ENCODE measurements at places on chromosomes 16 and 17.

GRCh38 chr16:14658063-14658462 lies 25.3 kb downstream of the BFAR start:
- DNase-seq: no peak
- H3K36me3 ChIP-seq: peaks cover 93% of the 10 kb centered on the region
- no peak overlapping the region for H3K27ac ChIP-seq
- no peaks in the 10 kb centered on the region for H3K27me3 ChIP-seq
- no peak overlapping the region for H3K4me3 ChIP-seq

DNA sequence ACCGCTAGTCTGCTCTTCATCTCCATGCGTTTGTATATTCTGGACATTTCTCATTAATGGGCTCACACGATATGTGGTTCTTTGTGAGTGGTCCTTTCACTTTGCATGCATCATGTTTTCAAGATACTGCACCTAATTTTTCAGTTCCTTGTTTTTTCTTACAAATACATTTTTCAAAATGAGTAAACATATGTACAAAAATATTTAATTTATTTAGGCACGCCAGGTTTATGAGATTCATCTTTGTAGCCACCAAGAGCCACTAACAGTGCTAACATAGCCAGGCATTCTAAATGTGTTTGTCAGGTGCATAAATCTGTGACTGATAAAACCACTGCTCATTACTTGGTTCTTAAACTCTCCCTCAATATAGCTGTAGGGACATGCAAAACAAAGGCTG lies 375.3 kb downstream of the WWOX start:
- no peak overlapping the region for H3K27ac ChIP-seq
- DNase-seq: no peak
- no peaks in the 10 kb centered on the region for H3K36me3 ChIP-seq
- H3K4me3 ChIP-seq: no peak overlapping the region
- no peaks in the 10 kb centered on the region for H3K27me3 ChIP-seq

DNA sequence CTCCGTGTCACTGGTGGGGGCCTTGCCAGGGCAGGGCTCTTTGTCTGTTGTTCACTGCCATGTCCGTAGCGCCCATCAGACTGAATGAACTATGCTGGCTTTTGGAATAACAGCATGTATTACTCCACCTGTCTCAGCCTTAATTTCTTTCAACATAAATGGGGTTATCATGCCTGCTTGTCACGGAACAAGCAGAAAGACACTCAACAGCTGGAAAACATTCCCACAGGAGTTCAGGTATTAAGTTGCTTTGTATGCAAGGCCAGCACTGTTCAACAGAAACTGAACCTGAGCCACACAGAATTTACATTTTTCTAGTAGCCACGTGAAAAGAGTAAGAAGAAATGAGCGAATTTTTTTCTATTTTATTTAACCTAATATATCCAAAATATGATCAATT lies 13.1 kb downstream of the PPL start:
- no peak overlapping the region for H3K4me3 ChIP-seq
- no peak for DNase-seq
- no peak overlapping the region for H3K27ac ChIP-seq
- H3K36me3 ChIP-seq: no peaks in the 10 kb centered on the region

DNA sequence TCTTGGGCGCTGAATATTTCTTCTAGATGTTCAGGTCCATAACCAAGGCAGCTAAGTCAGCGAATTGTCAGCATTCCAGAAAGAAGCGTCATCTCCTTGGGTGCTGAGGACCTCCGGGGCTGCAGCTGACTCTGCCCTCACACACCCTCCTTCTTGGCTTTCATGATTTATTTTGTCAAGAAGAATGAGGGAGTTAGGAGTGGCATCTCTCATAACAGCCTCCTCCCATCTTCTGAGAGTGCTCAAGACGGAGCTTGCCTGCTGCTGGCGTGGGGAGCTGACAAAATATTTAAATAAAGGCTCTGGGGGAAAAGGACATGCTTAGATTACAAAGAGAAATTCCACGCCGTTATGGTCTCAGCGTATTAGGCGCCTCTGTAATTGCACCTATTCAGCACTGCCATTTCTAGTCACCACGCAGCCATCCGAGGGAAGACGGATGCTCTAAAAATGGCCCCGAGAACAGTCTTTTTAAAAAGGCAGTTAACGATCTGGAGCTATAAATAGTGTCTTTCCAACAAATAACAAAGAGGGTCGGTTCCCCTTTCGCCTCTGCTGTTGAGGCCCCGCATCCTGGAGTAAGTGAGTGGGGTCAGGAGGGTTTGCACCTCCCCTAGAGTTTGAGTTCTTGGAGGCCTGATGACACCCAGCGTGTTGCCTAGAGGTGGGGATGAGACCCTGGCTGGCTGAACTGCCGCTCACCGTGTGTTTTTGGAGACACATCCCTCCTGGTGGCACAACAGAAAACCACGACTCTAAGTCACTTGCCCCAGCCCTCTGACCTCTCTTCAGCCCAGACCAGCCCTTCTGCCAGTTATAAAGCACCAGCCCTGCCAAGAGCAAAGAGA lies 187.0 kb downstream of the CCDC182 start:
- no peak overlapping the region for H3K4me3 ChIP-seq
- H3K4me1 ChIP-seq: peaks cover 27% of the 10 kb centered on the region
- H3K36me3 ChIP-seq: no peaks in the 10 kb centered on the region
- H3K27ac ChIP-seq: no peak overlapping the region

DNA sequence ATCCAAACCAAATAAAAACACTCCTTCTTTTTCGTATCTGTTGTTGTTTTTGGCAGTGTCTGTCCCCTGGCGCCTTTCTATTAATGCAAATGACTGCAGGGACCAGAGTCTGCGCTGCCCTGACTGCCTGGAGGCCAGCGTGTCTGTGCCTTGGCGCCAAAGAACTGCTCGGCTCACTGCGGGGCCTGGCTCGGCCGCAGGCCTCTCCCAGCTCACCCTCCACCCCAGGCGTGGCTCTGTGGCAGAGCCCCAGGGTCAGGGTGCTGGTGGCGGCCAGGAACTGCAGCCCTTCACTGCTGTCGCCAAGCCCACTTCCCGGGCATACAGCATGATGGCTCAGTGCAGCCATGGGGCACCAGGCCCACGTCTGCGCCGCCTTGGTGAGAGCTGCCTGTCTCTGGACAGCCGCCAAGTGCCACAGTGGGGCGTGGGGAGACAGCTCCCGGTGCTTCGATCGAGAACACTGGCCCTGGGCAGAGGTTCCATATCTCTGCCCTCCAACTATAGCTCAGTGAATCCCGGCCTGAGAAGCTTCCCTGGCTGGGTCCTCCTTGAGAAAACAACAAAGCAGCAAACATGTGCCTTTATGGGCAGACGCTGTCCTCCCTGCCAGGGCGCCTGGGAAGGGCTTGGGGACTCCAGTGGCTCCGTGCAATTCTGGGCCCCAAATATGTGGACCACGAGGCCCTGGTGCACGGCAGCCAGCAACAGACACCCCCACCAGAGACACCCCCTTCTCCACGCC lies 11.1 kb downstream of the CANT1 start:
- H3K27me3 ChIP-seq: no peaks in the 10 kb centered on the region
- no peak for DNase-seq
- no peak overlapping the region for H3K4me3 ChIP-seq
- H3K36me3 ChIP-seq: peaks cover 59% of the 10 kb centered on the region
- H3K27ac ChIP-seq: no peak overlapping the region
- peaks cover 21% of the 10 kb centered on the region for H3K4me1 ChIP-seq

DNA sequence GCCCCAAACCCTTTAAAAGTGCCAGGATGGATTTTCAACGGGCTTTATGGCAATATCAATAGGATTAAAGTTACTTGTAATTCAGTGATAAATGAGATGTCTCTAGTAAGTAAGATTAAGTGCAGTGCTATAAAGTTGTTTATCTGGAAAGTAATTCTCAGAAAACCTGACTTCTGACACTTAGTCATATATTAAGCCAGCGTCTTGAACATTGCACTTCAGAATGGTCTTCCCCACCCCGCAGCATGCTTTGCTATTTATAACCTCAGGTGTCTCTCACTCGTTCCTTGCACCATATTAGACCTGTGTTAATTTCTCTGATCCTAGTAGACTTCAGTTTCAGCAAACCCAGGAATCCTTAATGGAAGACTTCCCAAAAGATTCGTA lies 2.1 kb upstream of the MAF start:
- DNase-seq: no peak
- no peaks in the 10 kb centered on the region for H3K36me3 ChIP-seq
- peaks cover 22% of the 10 kb centered on the region for H3K27me3 ChIP-seq
- no peak overlapping the region for H3K27ac ChIP-seq
- H3K4me1 ChIP-seq: no peaks in the 10 kb centered on the region

DNA sequence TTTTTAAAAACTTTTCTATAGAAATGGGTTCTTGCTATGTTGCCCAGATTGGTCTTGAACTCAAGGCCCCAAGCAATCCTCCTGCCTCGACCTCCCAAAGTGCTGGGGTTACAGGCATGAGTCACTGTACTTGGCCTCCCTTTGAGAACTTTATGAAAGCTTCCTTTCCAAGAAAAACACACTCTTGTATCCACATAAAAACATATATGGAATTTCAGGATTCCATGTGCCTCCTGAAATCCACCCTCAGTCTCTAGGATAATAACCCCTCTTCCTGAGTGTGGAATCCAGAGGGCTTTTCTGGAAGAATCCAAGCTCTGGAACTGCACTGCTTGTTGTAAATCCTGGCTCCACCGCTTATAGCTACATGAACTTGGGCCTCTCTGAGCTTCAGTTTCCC lies 53.2 kb upstream of the MRTFB start:
- no peaks in the 10 kb centered on the region for H3K36me3 ChIP-seq
- no peaks in the 10 kb centered on the region for H3K27me3 ChIP-seq
- no peak overlapping the region for H3K4me3 ChIP-seq
- peaks cover 36% of the 10 kb centered on the region for H3K4me1 ChIP-seq

GRCh38 chr16:75742424-75743047 lies 16.2 kb upstream of the CPHXL start:
- no peak overlapping the region for H3K4me3 ChIP-seq
- H3K36me3 ChIP-seq: no peaks in the 10 kb centered on the region
- no peaks in the 10 kb centered on the region for H3K4me1 ChIP-seq
- DNase-seq: no peak
- H3K27me3 ChIP-seq: no peaks in the 10 kb centered on the region
- H3K27ac ChIP-seq: no peak overlapping the region

GRCh38 chr16:4136229-4136813 lies 20.1 kb upstream of the ADCY9 start:
- no peak overlapping the region for H3K27ac ChIP-seq
- no peaks in the 10 kb centered on the region for H3K36me3 ChIP-seq
- no peaks in the 10 kb centered on the region for H3K4me1 ChIP-seq
- H3K4me3 ChIP-seq: no peak overlapping the region

GRCh38 chr16:873889-874288 lies 73.4 kb upstream of the GNG13 start:
- no peak for DNase-seq
- no peaks in the 10 kb centered on the region for H3K4me1 ChIP-seq
- no peak overlapping the region for H3K4me3 ChIP-seq
- H3K27ac ChIP-seq: no peak overlapping the region
- H3K27me3 ChIP-seq: no peaks in the 10 kb centered on the region
- peaks cover 94% of the 10 kb centered on the region for H3K36me3 ChIP-seq

- H3K4me3 ChIP-seq: no peak overlapping the region
- no peaks in the 10 kb centered on the region for H3K27me3 ChIP-seq
- peaks cover 50% of the 10 kb centered on the region for H3K4me1 ChIP-seq
- no peak for DNase-seq
- peak overlapping the region; percentile 60 for H3K27ac ChIP-seq
These were observed 205.5 kb downstream of the NTN1 start for GRCh38 chr17:9226794-9227135.

- no peak within 1 kb of the TSS for H3K27ac ChIP-seq
- H3K36me3 ChIP-seq: no peaks in the 10 kb centered on the region
- no peak for DNase-seq
- no peaks in the 10 kb centered on the region for H3K27me3 ChIP-seq
- H3K4me1 ChIP-seq: no peaks in the 10 kb centered on the region
- H3K4me3 ChIP-seq: no peak within 1 kb of the TSS
These were observed at the start of gene RNF222 for GRCh38 chr17:8397636-8398035. RNF222 (minus strand) TSS chr17:8397827; CDS start chr17:8393461, 4,366 bp downstream.

- H3K4me1 ChIP-seq: no peaks in the 10 kb centered on the region
- no peak overlapping the region for H3K4me3 ChIP-seq
- no peaks in the 10 kb centered on the region for H3K27me3 ChIP-seq
- no peak overlapping the region for H3K27ac ChIP-seq
These were observed 43.6 kb downstream of the NLRC5 start for GRCh38 chr16:57032931-57033330.

DNA sequence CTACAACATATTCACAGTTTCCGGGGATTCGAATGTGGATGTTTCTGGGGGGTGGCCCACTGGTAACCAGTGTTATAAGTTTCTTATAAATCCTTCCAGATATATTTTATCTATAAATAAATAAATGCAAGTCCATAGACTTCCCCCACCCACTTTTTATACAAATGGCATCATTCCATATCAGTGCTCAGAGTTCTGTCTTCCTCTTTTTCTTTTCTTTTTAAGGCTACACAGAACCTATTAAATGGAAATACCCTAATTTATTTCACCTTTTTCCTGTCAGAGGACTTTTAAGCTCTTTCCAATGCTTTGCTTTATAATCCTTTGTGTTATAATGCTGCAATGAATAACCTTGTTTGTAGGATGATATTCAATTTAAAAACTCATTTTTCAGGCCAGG lies 3.8 kb downstream of the LGALS9 start:
- DNase-seq: no peak
- no peak overlapping the region for H3K27ac ChIP-seq
- H3K27me3 ChIP-seq: no peaks in the 10 kb centered on the region
- no peaks in the 10 kb centered on the region for H3K36me3 ChIP-seq
- no peak overlapping the region for H3K4me3 ChIP-seq
- peaks cover 33% of the 10 kb centered on the region for H3K4me1 ChIP-seq

GRCh38 chr17:18182978-18183333 lies 672 bp upstream of the ALKBH5 start:
- no peaks in the 10 kb centered on the region for H3K27me3 ChIP-seq
- DNase-seq: peak; percentile 96
- H3K4me1 ChIP-seq: peaks cover 50% of the 10 kb centered on the region
- H3K4me3 ChIP-seq: peak overlapping the region; percentile 87
- no peaks in the 10 kb centered on the region for H3K36me3 ChIP-seq

- H3K27ac ChIP-seq: no peak overlapping the region
- no peaks in the 10 kb centered on the region for H3K4me1 ChIP-seq
- no peaks in the 10 kb centered on the region for H3K36me3 ChIP-seq
- no peak overlapping the region for H3K4me3 ChIP-seq
- H3K27me3 ChIP-seq: peaks cover 16% of the 10 kb centered on the region
- DNase-seq: no peak
These were observed 33.3 kb downstream of the TNFRSF13B start for GRCh38 chr17:16938496-16939207.

GRCh38 chr16:12971241-12971640 lies 69.8 kb downstream of the SHISA9 start:
- no peak overlapping the region for H3K27ac ChIP-seq
- no peak overlapping the region for H3K4me3 ChIP-seq
- no peaks in the 10 kb centered on the region for H3K27me3 ChIP-seq

All from esophagus muscularis mucosa (tissue), 4 donors.